Ascending aorta (tissue), 2 donors: ENCODE measurements at places on chromosomes 7 and 10. TPM values are rescaled to one million over a fixed set of nuclear protein-coding genes. Genes with fewer than 3 reads are reported as not detected.

Gene H2BK1
- not detected for total RNA-seq

- no peak for DNase-seq
- no peaks in the 10 kb centered on the region for H3K4me1 ChIP-seq
- H3K27ac ChIP-seq = no peak overlapping the region
- no peak overlapping the region for H3K4me3 ChIP-seq
- no peaks in the 10 kb centered on the region for H3K27me3 ChIP-seq
Measured at GRCh38 chr10:72375585-72375984, 20.9 kb upstream of the DNAJB12 start.

- no peaks in the 10 kb centered on the region for H3K4me1 ChIP-seq
- H3K36me3 ChIP-seq = no peaks in the 10 kb centered on the region
- H3K27ac ChIP-seq = no peak overlapping the region
- H3K27me3 ChIP-seq = no peaks in the 10 kb centered on the region
- no peak for DNase-seq
Measured at GRCh38 chr10:71795248-71795647, 21.9 kb upstream of the VSIR start.

- H3K4me1 ChIP-seq = no peaks in the 10 kb centered on the region
- peaks cover 93% of the 10 kb centered on the region for H3K36me3 ChIP-seq
- no peak for DNase-seq
- no peaks in the 10 kb centered on the region for H3K27me3 ChIP-seq
Measured at GRCh38 chr7:2373124-2373556, 18.5 kb downstream of the EIF3B start.

DNA sequence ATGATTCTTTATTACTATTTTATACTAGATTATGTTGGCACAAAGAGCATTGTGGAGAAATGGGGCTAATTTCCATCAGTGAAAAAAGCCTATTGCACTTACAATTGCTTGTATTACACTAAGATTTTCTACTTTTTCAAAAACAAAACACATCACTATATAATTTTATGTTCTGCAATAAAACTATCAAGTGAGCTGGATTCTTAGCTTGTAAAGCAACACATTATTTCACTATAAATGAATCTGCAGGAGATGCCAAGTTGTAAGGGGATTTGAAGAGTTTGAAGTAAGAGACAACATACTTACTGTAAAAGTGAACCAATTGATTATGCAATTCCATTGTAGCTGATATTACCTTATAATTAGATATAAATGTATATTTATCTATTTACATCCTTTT lies 333.3 kb upstream of the SEMA3D start:
- no peaks in the 10 kb centered on the region for H3K4me1 ChIP-seq
- H3K4me3 ChIP-seq = no peak overlapping the region
- no peak overlapping the region for H3K27ac ChIP-seq
- H3K36me3 ChIP-seq = no peaks in the 10 kb centered on the region
- H3K27me3 ChIP-seq = no peaks in the 10 kb centered on the region
- no peak for DNase-seq
